Non-pigmented ciliary epithelial cell (primary cell): ENCODE measurements at places on chromosomes 12 and 14.

- DNase-seq, result no peak
Measured at GRCh38 chr14:91750634-91751198, 18.8 kb upstream of the CATSPERB start.

DNA sequence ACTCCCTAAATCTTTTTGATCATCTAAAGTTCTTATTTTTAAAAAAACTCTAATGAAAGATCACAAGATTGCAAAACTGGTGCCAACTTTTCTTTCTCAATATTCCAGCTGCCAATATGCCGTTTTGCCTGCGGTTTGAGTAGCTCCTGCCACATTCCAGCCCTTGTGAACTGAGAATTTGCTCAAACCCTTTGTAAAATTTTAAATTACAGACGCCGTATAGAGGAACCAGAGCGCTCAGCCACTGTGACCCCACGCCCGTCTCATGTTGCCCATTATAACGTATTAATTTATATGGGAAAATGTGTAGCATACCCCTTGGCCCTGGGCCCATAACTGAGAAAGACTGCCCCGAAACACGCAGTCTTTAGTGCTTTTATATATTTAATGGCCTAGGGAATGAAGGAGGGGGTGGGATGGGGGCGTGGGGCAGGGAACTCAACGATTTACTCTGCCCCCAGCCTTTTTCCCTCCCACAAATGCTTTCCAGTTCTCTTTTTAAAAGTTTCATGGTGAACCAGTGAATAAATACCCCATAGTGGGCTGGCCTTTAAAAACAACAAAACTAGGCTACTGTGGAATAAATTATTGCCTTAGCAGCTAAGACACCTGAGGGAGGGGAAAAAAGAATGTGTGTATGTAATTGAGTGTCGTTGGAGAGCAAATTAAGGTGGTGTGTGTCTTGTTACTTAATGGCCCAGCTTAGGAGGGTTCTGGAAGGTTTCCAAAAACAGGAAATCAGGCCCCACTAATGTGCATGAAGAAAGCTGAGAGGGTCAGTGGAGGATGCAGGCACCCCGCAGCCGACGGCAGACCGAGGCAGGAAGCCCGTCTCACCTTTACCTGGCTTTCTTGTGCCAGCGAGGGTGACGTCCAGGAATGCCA is 45.7 kb upstream of the RFLNA start:
- no peak for DNase-seq

DNA sequence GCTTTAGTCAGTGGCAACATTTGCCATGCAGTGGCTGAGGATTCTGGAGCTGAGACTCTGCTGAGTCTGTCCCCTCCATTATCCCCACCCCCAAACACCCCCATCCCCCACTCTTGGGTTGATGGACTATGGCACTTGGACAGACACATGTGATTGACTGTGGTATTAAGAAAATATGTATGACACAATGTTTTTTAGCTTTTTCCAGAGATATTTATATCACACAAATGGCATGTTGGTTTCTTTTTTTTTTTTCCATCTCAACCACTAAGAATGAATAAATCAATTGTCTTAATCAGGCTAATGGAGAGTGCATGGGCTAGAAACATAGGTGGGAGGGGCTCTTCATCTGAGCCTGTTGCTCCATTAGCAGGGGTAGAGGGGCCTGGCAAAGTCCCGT is 30.7 kb upstream of the MAP1LC3B2 start:
- DNase-seq, result no peak

DNA sequence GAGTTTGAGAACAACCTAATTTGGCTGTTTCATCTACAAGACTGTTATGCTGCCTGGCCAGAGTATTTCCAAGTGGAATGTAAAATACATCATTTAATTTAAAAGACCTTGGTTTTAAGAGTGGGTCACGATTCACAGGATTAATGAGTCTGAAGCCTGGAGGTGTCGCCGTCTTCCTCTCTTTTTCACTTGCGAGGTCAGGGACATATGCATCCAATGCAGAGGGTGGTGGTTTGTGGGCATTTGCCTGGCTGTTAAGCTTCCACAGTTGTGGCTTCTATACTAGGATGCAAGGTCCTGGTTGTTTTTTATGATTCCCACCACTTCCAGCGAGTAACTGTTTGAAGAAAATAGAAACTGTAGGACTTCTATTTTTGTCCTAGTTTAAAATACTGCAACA is 22.8 kb upstream of the RASSF3 start:
- no peak for DNase-seq

DNA sequence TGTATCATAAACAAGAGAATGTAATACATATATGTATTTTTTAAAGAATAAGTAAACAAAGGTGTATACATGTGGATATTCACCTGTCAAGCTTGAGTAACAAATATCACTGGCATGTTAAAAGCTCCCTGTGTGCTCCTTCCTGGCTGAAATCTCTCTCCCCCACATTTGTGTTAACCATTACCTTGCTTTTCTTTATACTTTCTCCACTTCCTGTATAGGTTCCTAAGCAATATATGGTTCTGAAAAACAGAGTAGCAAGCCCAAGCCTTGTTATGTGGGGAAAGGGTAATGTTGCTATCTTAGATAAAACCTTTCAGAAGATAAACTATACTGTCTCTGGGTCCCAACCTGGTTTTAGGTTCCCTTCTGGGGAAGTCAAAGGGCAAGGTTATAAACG is 32.3 kb upstream of the TBC1D30 start:
- DNase-seq, result no peak

GRCh38 chr12:128727999-128728398 is 95.8 kb downstream of the SLC15A4 start:
- no peak for DNase-seq

GRCh38 chr12:88577537-88577936 is 2.7 kb downstream of the KITLG start:
- no peak for DNase-seq

DNA sequence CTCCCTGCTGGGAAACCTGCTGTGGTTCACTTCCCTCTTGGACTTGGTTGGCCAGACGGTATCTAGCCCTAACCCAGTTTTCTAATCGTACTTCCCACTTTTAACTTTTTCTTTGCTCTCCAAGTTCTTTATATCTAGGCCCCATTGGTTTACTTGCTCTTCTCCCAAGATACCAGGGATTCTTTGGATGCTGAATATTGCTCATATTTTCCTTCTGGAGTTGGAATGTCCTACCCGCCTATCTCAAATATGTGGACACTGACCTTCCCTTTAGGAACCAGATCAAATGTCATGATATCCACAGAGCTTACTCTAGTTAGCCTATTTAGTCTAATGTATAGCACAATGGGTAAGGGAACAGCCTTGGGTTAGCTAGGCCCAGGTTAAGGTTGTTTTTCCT is 228.6 kb downstream of the DACT1 start:
- DNase-seq, result no peak

- DNase-seq, result peak; percentile 4
Measured at GRCh38 chr12:132524405-132524804, 34.5 kb downstream of the FBRSL1 start.

DNA sequence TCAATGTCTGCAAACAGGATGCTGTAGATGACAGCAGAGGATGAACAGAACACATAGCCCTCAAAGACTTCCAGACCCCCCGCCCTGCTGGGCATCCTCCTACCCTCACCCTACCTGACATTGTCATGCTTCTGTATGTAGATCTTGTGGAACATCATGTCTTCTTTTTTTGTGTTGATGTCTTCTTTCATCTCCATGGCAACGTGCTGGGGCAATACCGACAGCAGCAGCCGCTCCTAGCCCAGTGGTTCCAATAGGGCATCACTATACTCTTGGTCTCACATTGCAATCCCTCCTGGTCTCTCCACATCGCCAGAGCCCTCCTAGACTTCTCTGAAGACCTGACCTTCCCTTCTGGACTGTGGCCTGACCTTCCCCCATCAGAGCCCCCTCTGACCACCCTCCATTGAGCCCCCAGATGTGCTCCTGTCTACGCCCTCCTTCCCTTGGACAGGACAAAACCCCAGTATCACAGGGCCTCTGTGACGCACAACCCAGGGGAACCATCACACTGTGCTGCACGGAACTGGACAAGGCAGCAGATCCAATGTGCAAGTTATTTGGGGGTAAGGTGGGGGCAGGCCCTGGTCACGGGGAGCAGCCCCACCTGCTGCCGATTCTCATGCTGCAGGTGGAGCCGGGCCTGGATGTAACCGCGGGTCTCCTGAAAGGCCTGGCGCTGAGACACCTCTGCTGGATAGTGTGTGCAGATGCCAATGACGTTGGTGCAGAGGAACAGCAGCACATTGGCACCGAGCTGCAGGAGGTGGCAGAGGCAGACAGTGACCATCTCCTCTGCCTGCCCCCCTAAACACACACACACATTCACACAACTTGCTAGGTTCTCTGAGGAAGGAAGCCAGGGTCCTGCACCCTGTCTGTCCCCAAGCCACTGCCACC is 11.1 kb downstream of the ADCY6 start:
- DNase-seq, result no peak

GRCh38 chr12:3311491-3312103 is 179.4 kb upstream of the PRMT8 start:
- DNase-seq, result no peak

DNA sequence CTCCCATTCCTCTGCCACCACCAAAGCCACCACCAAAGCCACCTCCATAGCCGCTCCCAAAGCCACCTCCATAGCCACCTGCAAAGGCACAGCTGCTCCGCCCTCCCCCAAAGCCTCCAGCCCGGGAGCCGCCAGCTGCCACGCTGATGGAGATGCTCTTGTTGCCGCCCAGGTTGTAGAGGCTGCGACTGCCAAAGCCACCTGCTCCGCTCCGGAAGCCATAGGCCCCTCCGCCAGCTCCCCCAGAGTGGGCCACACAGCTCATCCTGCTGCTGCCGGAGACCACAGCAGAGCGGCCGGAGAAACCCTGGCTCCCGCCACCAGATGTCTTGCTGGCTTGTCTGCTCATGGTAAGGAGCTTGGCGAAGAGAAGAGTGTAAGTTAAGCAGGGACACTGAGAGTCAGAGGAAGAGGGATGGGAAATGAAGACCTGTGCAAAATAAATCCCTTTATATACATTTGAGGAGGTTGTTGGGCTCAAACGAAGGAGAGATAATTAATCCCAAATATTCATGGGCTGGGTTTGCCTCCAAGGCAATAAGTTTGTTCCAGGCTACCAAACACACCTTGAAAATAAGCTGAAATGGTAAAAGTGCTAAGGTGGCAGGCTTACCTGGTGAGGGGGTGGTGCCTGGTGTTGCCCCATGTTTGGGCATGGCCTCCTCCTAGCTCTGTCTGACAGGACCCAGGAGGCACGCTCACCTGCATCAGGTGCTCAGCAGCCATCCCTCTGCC is at the start of gene KRT3:
Gene KRT3 (minus strand): TSS at position 424 of the 735 bp plus-strand sequence. CDS start 75 bp downstream, at position 349.
- DNase-seq, result no peak

DNA sequence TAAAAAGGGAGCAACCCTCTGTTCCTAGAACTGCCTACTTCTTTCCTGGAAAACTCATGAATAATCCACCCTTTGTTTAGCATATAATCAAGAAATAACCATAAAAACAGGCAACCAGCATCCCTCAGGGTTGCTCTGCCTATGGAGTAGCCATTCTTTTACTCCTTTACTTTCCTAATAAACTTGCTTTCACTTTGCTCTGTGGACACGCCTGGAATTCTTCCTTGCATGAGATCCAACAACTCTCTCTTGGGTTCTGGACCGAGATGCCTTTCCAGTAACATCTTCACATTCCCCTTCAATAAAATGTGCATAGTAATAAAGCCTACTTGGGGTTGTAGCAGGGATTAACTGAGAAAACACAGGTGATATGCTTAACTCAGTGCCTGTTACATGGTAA is 286.4 kb upstream of the AMIGO2 start:
- DNase-seq, result no peak

DNA sequence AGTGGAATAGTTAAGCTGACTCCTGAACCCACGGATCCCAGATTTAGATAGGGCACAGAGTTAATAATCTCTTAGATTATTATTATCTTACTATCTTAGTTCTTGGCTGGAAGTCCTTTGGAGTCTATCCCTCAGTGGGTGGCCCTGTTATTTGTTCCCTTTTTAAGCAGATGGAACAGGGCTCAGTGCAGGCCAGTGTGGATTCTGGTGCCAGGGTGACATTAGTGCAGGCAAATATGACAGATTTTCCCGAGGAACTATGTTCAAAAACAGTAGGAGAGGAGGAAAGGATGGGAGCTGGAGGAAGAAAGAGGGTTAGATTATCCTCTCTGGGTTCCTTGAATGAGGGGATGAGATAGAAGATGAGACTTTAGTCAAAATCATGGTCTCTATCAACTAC is 41.4 kb upstream of the CISTR start:
- DNase-seq, result no peak

DNA sequence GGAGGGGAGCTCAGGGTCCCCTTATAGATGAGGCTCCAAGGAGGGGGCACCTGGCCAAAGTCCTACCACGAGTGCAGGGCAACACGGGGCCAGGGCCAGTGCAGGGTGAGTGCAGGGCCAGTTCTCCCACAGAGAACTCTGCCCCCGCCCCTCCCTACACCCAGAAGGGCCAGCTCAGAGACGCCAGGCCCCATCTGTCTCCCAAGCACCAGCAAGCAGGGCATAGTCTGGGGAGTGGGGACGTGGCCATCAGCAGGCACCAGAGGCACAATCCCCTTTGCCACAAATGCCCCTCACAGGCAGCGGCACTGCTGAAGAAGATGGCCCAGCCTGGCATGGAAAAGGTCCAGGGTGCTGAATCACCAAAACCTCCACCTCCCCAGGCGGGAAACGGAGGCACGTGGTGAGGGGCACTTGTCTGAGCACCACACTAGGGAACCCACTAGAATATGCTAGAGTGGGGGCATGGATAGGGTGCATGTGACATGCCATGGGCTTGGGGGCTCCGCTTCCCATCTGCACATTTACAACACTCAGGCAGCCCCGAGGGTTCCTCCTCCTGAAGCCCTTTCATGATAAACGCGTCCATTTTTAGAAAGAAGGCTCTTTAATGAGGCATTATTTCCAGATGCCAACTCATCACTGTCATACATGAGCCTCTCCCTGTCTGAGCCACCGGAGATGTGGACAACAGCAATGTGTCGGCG is 17.8 kb downstream of the CCDC85C start:
- DNase-seq, result no peak

DNA sequence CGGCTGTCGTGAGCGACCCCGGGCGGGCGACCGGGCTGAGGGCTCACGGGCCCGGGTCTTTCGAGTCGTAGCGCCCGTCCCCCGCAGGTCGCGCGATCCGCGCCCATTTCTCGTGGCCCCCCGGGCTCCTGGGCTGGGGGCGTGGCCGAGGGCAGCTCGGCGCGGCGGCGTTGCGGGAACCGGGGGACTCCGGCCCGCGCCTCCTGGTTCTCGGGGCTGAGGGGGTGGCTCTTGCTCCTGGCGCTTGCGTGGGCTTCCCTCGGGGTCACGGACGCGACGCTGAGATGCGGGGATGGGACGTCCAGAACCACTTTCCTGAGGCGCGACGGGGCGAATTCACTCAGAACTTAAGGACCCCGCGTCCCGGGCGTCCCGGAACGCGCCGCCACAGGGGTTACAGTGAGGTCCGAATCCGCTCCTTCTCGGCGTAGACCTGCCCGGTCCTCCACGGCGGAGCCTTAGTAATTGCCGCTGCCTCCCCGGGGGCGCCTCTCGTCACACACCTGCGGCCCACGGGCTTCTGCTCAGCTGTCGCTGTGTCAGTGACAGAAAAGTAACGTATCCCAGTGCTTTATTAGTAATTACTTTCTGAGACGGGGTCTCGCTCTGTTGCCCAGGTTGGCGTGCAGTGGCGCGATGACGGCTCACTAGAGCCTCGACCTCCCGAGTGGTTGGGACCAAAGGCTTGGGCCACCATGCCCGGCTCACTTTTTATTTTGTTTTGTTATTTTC is 606 bp downstream of the EP400 start:
- no peak for DNase-seq

GRCh38 chr12:98260276-98260675 is 255.1 kb upstream of the TMPO start:
- no peak for DNase-seq

GRCh38 chr12:69284131-69284530 is 44.8 kb downstream of the CPSF6 start:
- DNase-seq, result peak; percentile 6

GRCh38 chr12:73514672-73515071 is 1023.0 kb upstream of the ATXN7L3B start:
- DNase-seq, result no peak

GRCh38 chr12:108633534-108634248 is at the start of gene SELPLG:
TSS of gene SELPLG (minus strand) at chr12:108633894. CDS start at chr12:108624307, 9,587 bp downstream.
- no peak for DNase-seq
